ENCODE measurements at places on chromosomes 16 and 17. TPM values are rescaled to one million over a fixed set of nuclear protein-coding genes. Genes with fewer than 3 reads are reported as not detected.

The MYO15A gene
- polyA plus RNA-seq, result 2.3 TPM

The KPNA2 gene
- 123 TPM for polyA plus RNA-seq

The CACNA1G gene
- 6.1 TPM for polyA plus RNA-seq

The SLC9A5 gene
- 2.9 TPM for polyA plus RNA-seq

GRCh38 chr16:46743232-46743719 lies 4.9 kb downstream of the MYLK3 start:
- no peak for DNase-seq

DNA sequence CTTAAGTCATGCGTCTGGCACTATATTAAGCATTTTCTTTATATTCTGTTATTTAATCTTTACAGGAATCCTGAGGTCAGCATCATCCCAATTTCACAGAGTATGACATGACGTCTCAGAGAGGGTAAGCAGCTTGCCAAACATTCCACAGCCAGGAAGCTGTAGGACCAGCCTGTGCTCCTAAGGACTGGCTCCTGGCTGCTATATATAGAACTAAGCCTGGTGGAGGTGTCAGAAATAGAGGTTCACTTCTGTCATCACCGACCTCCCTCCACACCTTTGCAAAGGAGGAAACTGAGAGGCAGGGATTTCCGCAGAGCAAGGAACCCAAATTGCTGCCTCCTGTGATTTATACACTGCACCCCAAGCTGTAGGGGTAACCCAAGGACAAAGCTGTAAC lies 37.9 kb upstream of the NDRG4 start:
- no peak for DNase-seq
